ENCODE measurements at places on chromosomes 16 and 17.
A peak's percentile ranks its signal among the peaks of the same experiment; 100 is the strongest.

DNA sequence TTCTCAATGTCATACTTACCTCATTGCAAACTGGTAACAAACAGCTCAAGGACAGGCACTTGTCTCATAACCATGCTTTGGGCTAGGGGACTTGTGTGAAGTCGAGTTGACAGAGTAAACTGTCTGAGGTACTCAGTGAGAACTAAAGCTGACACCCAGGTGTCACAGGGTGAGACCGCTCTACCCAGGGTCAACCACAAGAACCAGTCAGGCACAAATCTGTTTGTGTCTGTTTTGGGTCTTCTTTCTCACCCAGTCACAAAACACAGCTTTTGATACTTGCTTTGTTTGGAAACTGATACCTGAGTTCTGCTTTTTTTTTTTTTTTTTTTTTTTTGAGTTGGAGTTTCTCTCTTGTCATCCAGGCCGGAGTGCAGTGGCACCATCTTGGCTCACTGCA is 161.1 kb downstream of the STX8 start:
- DNase-seq = no peak

GRCh38 chr17:64128787-64129514 is 993 bp downstream of the ERN1 start:
- peak; percentile 38 for DNase-seq

- DNase-seq = no peak
Measured at GRCh38 chr16:62298600-62298999, 262.4 kb upstream of the CDH8 start.

DNA sequence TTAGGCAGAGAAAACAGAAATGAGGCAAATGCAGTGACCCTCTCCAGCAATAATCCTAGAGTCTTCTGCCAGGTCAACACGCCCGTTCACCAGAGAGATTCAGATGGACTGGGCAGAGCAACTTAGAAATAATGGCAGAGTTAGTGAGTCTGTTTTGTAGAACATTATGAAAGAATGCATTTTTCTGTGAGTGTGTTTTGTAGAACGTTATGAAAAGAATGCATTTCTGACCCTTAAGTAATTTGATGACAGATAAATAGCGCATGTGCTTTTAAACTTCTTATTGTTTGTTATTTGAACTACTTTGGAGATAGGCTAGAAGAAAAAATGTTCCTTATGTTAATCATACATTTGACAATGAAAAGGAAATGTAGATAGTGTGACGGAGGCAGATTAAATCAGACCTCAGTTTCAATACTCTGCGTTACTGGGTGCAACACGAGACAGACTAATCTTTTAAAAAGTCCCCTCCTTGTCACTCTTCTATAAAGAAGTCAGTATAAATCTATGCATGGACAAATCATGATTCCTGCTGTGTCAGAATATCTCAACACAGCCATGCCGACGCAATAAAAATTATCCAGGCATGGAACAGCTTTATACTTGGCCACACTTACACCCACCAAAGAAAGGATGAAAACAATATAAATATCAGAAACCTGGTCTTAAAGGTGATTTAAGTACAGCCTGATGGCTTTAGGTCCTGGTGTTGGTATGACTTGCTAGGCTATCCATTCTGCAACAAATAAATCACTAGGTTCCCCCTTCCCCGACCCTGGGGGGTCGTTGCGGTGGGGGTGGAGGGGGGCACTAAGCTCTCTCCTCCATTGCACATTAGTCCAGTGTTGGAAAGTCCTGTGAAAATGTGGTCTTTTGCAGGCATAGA is 47.8 kb downstream of the MARCHF10 start:
- DNase-seq = peak; percentile 66

DNA sequence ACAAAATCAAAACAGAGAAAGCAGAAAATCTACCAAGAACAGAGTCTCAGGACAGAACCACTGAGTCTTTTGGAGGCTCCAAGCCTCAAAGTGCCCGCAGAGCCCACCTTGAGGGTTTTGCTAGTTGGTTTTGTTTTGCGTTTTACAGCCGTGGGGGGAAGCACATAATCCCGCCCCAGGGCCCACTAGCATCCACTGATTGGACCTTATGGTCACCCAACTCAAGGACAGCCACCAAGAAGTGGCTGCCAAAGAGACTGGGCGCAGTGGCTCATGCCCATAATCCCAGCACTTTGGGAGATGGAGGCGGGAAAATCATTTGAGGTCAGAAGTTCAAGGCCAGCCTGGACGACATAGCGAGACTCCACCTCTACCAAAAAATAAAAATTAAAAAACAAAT is 9.9 kb downstream of the ALOX15B start:
- no peak for DNase-seq

- DNase-seq = no peak
Measured at GRCh38 chr16:460787-461186, 35.3 kb downstream of the RAB11FIP3 start.

GRCh38 chr17:5413682-5414081 is 5.8 kb downstream of the NUP88 start:
- peak; percentile 96 for DNase-seq

- no peak for DNase-seq
Measured at GRCh38 chr17:3977387-3977786, 13.2 kb upstream of the ATP2A3 start.

DNA sequence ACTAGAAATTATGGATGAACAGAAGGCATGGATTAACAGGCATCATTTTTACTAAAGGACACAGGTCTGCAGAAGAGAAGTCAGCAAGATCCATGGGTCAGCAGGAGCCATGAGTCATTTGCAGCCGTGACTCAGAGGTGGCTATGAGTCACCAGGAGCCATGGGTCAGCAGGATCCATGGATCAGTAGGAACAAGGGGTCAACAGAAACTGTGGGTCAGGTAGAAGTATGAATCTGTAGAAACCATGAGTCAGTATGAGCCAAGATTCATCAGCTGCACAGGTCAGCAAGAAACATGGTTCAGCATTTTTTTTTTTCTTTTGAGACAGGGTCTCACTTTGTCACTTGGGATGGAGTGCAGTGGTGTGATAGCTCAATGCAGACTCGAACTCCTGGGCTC is 58.2 kb upstream of the HS3ST4 start:
- peak; percentile 21 for DNase-seq

DNA sequence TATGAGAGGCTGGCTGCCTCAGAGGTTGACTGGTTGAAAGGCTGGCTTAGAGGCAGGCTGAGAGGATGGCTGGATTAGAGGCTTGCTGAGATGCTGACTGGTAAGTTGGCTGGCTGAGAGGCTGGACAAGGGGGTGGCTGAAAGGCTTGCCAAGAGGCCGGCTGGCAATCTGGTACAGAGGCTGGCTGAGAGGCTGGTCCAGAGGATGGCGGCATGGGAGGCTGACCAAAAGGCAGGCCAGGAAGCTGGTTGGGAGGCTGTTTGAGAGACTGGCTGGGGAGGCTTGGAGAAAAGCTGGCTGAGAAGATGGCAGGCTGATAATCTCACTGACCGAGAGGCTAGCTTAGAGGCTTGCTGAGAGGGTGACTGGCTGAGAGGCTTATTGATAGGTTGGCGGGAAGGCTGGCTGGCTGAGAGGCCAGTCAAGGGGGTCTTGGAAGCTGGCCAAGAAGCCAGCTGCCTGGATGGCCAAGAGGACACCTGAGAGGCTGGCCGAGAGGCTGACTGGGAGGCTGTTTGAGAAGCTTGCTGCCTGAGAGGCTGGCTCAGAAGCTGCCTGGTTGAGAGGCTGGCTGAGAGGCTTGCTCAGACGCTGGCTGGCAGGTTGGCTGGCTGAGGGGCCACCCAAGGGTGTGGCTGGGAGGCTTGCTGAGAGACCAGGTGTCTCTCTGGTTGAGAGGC is 34.2 kb upstream of the ACSM2B start:
- DNase-seq = no peak

DNA sequence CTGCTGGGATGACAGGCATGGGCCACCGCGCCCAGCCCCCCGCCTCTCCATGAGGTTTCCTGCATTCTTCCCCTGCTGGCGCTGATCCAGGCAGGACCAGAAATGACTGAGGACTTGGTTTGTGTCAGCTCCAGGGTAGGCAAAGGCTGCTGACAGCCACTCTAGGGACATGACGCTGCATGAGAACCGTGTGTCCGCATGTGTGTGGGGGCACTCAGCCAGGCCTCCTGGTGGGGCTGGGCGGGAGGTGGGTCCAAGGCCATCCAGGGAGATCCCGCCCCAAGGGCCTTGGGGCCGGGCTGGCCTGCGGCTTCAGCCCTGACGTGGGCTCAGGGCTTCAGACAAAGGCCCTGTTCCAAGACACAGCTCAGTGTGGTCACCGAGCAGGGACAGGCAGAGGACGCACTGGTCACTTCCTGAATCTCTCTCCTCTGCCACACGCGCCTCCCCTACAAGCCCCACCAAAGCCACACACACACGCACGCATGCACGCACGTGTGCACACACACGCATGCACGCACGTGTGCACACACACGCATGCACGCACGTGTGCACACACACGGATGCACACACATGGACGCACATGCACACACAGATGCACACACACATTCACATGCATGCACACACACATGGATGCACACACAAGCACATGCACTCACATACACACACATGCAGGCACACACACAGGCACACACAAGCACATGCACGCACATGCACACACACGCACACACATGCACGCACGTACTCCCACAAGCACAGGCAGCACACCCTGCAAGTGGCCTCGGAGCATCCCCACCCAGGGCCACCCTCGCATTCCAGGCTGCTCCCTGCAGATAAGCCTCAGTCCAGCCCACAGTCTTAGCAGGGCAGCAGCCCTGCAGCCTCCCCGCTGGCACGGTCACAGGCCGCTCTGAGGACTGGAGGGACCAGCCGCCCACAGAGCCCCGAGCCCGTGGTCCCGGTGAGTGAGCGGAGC is 5.3 kb upstream of the TMEM204 start:
- peak; percentile 64 for DNase-seq

DNA sequence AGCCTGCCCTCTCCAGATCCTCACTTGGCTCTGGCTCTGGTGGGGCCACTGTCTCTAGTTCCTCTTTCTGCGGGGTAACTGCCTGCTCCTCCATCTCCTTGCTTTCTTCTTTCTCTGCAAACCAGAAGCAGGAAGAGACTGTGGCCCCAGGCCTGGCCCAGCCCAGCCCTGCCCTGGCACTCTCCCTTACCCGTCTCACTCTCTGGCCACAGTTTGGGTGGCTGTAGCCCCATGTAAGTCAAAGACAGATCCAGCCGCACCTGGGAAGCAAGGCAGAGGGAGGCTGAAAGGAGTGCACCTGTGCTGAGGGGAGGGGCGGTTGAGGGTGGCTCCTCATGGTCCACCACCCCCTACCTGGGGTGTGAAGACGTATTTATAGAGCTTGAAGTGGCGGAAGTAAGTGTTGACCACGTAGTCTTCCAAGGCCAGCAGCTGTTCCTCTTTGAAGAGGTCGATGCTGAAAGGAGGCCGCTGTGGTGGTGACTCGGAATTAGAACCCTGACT is 2.8 kb downstream of the CFAP119 start:
- no peak for DNase-seq

GRCh38 chr16:87231295-87231694 is 85.9 kb downstream of the C16orf95 start:
- no peak for DNase-seq

GRCh38 chr16:1688807-1689560 is 10.9 kb downstream of the JPT2 start:
- peak; percentile 58 for DNase-seq

- no peak for DNase-seq
Measured at GRCh38 chr16:52453644-52454043, 93.3 kb downstream of the TOX3 start.

- no peak for DNase-seq
Measured at GRCh38 chr17:31494259-31495021, 103.0 kb downstream of the RAB11FIP4 start.

DNA sequence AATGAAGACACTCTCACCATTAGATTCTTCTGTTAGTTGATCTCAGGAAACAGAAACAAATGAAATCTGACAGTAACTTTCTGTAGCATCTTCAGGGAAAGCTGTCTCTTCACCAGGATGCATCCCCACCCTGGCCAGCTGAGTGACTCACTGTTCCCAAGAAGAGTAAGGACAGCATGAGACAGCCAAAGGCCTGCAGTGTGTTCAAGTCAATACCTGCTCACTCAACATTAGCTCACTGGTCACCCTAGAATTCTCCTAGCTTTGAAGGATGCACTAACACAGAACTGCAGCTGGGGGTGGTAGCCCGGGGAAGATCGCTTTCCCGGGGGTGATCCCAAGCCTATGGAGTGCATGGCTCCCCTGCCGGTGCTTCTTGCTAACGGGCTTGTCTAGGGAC is 28.2 kb upstream of the CLEC18B start:
- peak; percentile 94 for DNase-seq

- no peak for DNase-seq
Measured at GRCh38 chr16:68731637-68732036, 5.5 kb upstream of the CDH1 start.

Data from fibroblast of mammary gland (primary cell).